ENCODE measurements at places on chromosomes 2 and 18.

- no peak for DNase-seq
These were observed 192.2 kb downstream of the TSN start for GRCh38 chr2:121947674-121948073.

GRCh38 chr18:75871596-75871995 is 444.1 kb upstream of the SMIM21 start:
- DNase-seq, result no peak

GRCh38 chr2:3420076-3420768 is 40.7 kb downstream of the TRAPPC12 start:
- DNase-seq, result no peak

DNA sequence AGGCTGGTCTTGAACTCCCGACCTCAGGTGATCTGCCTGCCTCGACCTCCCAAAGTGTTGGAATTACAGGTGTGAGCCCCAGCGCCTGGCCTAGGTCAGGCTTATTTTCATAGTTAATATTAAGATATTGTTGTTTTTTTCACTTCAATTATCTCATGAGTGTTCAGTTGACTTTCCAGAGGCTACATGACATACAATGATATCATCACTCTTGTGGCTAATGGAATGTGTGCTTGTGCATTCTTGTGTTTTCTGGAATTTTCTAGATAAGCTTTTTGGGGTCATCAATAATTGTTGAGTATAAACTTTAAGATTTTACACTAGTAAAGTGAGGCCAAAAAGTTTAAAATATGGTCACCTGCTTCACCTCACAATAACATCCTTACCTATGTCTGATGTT is 180.9 kb downstream of the FIGN start:
- no peak for DNase-seq

GRCh38 chr2:45412754-45413379 is 198.2 kb downstream of the SRBD1 start:
- DNase-seq, result no peak
